ENCODE measurements at places on chromosomes 1 and 21. TPM values are rescaled to one million over a fixed set of nuclear protein-coding genes. Genes with fewer than 3 reads are reported as not detected.
A peak's percentile ranks its signal among the peaks of the same experiment; 100 is the strongest.

- DNase-seq: no peak
Observed at GRCh38 chr1:180912801-180913565, at the start of gene KIAA1614. TSS of gene KIAA1614 (plus strand) at chr1:180912897. CDS start at chr1:180913244, 347 bp downstream.

DNA sequence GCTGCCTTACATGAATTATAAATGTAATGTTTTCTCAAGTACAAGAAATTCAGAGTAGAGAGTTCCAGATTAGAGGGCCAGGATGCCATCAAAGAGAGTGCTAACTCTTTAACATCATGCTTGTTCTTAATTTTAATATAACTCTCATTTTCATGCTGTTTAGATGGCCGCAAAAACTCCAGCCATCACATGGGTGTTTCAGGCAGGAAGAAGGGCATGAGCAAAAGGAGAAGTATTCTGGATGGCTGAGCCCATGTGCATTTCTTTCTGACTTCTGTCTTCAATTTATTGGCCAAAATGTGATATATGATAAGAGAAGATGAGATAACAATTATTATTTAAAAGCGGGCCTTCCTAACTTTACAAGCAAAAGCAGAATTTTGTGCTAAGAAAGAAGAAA is 1328.6 kb downstream of the MRPL39 start:
- DNase-seq: no peak

GRCh38 chr1:27609618-27610240 is 5.8 kb upstream of the AHDC1 start:
- DNase-seq: peak; percentile 26

DNA sequence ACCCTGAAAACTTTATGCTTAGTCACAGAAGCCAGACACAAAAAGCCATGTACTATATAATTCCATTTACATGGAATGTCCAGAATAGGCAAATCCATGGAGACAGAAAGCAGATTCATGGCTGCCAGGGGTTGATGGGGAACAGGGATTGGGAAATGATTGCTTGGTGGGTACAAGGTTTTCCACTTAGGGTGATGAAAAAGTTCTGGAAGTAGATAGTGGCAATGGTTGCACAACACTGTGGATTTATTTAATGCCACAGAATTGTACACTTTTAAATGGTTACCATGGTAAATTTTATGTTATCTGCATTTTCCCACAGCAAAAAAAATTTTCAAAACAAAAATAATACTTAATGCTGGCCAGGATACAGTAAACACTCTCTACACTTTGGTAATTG is 40.6 kb downstream of the ENAH start:
- DNase-seq: no peak

GRCh38 chr1:153626904-153627714 is at the start of gene S100A13:
TSS of gene S100A13 (minus strand) at chr1:153627505. CDS start at chr1:153626472, 1,033 bp downstream.
- peak; percentile 32 for DNase-seq

GRCh38 chr1:7116001-7116400 is 330.7 kb downstream of the CAMTA1 start:
- DNase-seq: no peak

The PHGDH gene
- 422 TPM for total RNA-seq

All from activated naive CD4-positive, alpha-beta T cell treated with anti-CD3 and anti-CD28 coated beads for 36 hours (primary cell).